ENCODE measurements at places on chromosomes 2 and 18. TPM values are rescaled to one million over a fixed set of nuclear protein-coding genes. Genes with fewer than 3 reads are reported as not detected.

RND3 gene
- total RNA-seq: 40.0 TPM

DNA sequence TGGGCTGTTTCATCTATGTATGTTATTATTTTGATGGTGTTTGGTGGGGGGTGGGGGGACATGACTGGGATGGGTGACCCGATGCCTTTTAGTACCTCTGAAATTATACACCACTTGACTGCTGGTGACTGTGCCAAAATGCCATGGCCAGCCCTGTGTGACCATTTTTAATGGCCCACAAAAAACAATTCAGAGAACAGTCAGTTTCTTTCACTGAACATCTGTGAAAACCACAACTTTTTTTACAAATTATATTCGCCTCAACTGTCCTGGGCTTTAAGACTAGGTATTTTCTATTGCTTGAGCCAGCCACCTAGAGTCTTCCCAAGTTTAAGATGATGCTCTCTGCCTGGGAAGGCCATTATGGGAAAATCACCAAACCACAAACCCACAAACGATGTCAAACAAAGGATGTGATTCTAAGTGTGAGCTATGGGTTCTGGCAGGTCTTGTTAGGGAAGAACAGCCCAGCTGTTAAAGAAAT is 33.9 kb downstream of the FN1 start:
- H3K4me1 ChIP-seq: peaks cover 12% of the 10 kb centered on the region
- no peak overlapping the region for H3K4me3 ChIP-seq
- no peak for DNase-seq
- H3K36me3 ChIP-seq: peaks cover 11% of the 10 kb centered on the region
- no peak overlapping the region for H3K27ac ChIP-seq

GRCh38 chr2:232389327-232389726 is 10.8 kb downstream of the ALPP start:
- H3K4me1 ChIP-seq: peaks cover 9% of the 10 kb centered on the region
- H3K27ac ChIP-seq: no peak overlapping the region
- H3K4me3 ChIP-seq: no peak overlapping the region
- no peak for DNase-seq
- H3K36me3 ChIP-seq: no peaks in the 10 kb centered on the region

- no peak overlapping the region for H3K4me3 ChIP-seq
- H3K27me3 ChIP-seq: no peaks in the 10 kb centered on the region
- no peak for DNase-seq
- H3K36me3 ChIP-seq: no peaks in the 10 kb centered on the region
- H3K27ac ChIP-seq: no peak overlapping the region
Observed at GRCh38 chr2:36737131-36737750, 40.7 kb downstream of the VIT start.

DNA sequence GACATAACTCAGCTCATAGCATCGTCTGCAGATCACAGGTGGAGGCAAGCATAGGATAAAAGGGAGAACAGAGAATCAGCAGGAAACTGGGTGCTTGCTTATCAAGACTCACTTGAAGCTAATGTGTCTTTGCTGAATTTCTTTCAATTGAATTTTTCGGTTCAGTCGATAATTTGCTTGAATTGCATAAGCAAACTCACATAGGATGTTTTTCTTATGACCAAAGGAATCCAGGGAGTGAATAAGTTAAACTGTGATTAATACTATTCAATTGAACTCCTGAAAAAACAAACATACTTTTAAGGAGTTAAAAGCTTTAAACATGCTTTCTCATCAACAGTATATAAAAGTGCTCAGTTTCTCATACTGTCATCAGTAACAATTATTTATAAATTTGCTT is 707.1 kb upstream of the ACVR2A start:
- no peak for DNase-seq
- no peaks in the 10 kb centered on the region for H3K27me3 ChIP-seq
- H3K27ac ChIP-seq: no peak overlapping the region
- H3K4me3 ChIP-seq: no peak overlapping the region
- H3K4me1 ChIP-seq: no peaks in the 10 kb centered on the region
- no peaks in the 10 kb centered on the region for H3K36me3 ChIP-seq

All from upper lobe of left lung (tissue), 6 donors.